Smooth muscle cell of trachea (primary cell): ENCODE measurements at places on chromosomes 5 and 9. TPM values are rescaled to one million over a fixed set of nuclear protein-coding genes. Genes with fewer than 3 reads are reported as not detected.

The ACOT12 gene
- total RNA-seq: 1.6 and 2.2 TPM in 2 replicates

The ADAMTS13 gene
- 2.2 and 6.0 TPM in 2 replicates for total RNA-seq

The CD72 gene
- total RNA-seq: 2.0 and 3.5 TPM in 2 replicates

The HSPA4 gene
- 129 and 165 TPM in 2 replicates for total RNA-seq

The ABCA1 gene
- total RNA-seq: 87.0 and 212 TPM in 2 replicates

The IL3 gene
- not detected in 2 replicates for total RNA-seq

The NKD2 gene
- 4.6 and 7.1 TPM in 2 replicates for total RNA-seq

The CAMK4 gene
- 3.5 and 6.4 TPM in 2 replicates for total RNA-seq

The IL9 gene
- total RNA-seq: not detected in 2 replicates

The GPR21 gene
- total RNA-seq: 0.17 and 1.0 TPM in 2 replicates
